NCI-H748 treated with DMSO at 0.1 percent for 48 hours (cell line): ENCODE measurements at places on chromosomes 16 and 17.

DNA sequence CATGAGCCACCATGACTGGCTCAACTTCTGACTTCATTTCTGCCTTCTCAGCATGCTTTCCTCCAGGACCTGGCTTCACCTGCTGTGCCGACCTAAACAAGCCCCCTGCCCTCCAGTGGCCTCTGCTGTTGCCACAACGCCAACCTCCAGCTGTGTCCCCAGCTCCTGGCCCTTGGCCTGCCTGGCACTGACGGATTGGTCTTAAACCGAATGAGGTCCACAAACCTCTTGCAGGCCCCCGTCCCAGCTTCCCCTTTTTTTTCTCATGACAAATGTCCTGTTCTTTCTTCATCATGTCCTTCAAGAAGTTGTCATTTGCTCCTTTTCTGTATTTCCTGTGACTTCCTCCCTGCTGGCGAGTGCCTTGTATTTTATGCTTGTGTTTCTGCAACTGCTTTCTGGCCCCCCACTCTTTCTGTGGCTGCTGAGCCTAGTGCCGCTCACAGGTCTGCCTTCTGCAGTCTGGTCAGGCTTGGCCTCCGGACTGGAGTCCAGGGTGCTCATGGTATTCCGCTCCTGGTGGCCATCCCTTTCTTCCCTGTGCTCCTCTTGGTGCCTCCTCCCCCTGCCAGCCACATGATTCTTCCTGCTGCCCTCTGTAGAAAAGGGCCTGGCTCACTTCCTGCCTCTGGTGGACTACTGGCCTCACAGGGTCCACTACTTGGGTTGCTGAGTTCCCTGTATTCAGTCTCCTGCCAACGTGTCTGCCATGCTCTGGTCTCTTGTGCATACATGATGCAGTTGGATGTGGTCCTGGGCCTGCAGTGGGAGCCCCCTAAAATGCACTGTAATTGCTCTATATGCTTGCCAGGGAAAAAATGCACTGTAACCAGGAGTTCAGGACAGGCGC, 2.9 kb downstream of the ATP6V0C start:
- DNase-seq, result no peak

DNA sequence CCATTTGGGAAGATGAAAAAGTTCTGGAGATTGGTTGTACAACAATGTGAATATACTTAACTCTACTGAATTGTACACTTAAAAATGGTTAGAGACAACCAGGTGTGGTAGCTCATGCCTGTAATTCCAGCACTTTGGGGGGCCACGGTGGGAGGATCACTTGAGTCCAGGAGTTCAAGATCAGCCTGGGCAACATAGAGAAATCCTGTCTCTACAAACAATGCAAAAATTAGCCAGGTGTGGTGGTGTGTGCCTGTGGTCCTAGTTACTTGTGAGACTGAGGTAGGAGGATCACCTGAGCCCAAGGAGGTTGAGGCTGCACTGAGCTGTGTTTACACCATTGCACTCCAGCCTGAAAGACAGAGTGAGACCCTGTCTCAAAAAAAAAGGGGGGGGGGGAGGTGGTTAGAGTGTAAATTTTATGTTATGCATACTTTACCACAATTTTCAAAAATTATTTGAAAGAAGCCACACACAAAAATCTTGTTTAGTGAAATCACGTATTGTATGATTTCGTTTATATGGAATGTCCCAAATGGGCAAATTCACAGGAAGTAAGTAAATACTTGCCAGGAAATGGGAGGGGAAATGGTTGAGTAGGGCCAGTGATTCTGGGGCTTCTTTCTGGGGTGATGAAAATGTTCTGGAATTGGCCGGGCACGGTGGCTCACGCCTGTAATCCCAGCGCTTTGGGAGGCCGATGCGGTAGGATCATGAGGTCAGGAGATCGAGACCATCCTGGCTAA, 37.1 kb upstream of the AMZ2 start:
- no peak for DNase-seq

- DNase-seq, result peak; percentile 59
Measured at GRCh38 chr17:31842195-31843069, 16.6 kb downstream of the COPRS start.

DNA sequence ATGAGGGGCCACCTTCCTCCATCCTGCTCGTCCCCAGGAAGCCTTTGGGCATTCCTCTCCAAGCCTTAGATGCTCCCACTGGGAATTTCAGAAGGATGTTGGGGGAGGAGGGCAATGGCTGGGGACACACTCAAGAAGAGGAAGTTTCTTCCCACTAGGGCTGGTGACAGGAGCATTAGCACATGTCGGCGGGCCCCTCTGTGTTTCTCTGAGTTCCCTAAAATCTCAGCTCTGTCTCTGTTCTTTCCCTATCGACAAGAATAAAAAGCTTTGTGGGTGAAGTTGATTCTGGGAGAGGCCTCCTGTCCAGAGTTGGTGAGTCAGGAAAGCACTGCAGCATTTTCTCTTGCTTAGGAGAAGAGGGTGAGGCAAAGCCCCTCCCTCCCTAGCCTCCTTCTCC, 19.7 kb upstream of the C17orf107 start:
- no peak for DNase-seq

DNA sequence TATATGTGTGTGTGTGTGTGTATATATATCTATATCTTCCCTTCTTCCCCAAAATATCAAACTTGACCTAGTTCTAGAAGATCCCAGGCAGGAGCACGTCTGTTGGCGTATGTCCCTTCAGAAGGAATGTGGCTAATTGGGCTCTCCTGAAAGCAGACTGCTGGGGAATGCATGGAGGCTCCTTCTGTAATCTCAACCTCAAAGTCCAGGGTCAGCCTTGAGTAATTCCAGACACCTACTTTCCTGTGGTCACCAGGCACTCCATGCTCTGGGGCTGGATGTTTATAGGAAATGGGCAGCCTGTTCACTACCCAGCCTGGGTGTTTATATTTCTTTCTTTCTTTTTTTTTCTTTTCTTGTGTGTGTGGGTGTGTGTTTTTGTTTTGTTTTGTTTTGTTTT, 13.4 kb downstream of the BCO1 start:
- DNase-seq, result no peak
